ENCODE measurements at places on chromosomes 12 and 14.

GRCh38 chr14:97538749-97539410, 741.7 kb downstream of the VRK1 start:
- DNase-seq: no peak

DNA sequence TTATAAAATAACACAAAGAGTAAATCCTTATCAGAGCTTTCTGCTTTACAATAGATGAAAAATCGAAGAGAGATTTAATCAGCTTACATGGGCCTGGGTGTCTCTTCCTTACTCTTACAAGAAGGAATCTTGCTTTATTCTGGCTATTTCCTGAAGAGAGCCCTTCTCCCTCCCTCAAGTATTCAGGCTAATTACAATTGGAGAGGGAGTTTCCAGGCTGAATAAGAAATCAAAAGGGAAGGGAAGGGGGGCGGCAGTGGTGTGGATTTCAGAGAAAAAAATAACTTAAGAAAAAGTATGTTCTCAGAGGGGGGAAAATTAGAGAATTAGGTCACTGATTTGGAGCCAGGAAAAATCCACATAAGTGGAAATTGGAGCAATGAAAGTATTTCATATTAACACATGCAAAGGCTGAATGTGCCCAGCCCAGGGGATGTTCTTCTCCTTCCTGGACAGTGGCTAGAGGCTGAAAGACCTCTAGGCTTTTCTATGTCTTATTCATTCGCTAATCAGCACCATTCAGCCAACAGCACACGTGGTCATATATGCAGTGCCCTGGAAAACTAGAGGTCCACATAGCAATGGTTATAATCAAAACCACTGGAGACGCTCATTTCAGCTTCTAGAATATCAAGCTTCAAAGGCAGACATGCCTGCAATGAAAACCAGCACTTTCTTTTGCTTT, 158.9 kb upstream of the BTG1 start:
- DNase-seq: no peak

- DNase-seq: no peak
These were observed 27.6 kb downstream of the PMCH start for GRCh38 chr12:102169922-102170621.

- no peak for DNase-seq
These were observed 17.4 kb downstream of the ZDHHC17 start for GRCh38 chr12:76781321-76781720.

- no peak for DNase-seq
These were observed 13.2 kb upstream of the BMAL2 start for GRCh38 chr12:27319409-27319808.

- DNase-seq: no peak
These were observed 1029.2 kb upstream of the SEL1L start for GRCh38 chr14:82562881-82563280.

DNA sequence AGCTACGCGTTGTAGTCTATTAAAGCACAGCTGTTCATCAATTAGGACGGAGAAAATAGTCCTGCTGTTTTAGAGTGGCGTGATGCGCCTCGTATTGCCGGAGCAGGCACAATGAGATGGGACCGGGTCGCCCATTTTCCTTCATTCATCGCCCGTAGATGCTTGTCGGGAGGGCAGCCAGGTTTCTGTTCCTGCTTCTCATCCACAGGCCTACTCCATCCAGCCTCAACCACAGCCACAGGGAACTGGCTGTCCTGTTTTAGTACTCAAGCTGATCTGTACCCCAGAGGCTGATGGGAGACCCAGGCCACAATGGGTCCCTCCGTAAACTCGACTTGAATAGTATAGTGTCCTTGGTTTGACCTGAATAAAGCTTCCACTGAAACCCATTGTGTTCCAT, 264.0 kb downstream of the VRK1 start:
- no peak for DNase-seq

DNA sequence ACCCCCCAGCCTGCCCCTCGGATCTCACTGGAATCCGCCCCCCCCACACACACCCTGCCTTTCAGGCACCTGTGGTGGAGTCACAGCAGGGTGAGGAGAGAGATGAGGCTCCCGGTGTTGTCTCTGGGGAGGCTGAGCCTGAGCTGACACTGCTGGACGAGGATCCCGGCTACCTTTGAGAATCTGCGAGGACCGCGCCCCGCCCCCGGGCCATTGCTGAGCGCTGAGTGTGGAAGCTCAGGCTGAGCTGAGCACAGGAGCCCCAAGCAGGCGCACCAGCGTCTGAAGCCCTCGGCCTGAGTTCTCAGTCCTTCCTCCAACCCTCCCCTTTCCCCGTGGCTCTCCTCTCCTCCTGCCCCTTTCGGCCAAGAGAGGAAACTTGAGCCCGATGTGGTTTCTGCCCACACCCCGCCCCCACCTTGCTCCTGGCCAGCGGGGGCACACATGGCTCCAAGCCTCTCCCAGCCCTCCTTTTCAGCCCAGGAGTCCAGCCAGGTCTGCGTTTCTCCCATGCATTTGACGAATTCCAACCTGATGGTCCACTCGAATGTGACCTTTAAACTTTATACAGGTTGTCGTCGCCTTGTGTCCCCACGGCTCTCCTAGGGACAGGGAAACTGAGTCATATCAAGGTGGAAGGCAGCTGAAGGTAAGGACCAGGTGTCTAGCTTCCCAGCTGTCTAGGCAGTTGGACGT, at the start of gene NFE2:
NFE2 (minus strand) TSS at position 284 of the 696 bp plus-strand sequence. CDS start 5,767 bp downstream, outside the sequence.
- no peak for DNase-seq

- no peak for DNase-seq
These were observed at the start of gene HRK for GRCh38 chr12:116881325-116881876. Gene HRK, minus strand, starts transcription at chr12:116881441. Its CDS starts 134 bp downstream, at chr12:116881307.

- DNase-seq: no peak
These were observed 11.5 kb downstream of the TCL1B start for GRCh38 chr14:95697764-95698163.

GRCh38 chr12:101599771-101600484, 5.2 kb downstream of the MYBPC1 start:
- DNase-seq: no peak

- DNase-seq: no peak
These were observed 68.8 kb downstream of the PLEKHG3 start for GRCh38 chr14:64773046-64773445.

DNA sequence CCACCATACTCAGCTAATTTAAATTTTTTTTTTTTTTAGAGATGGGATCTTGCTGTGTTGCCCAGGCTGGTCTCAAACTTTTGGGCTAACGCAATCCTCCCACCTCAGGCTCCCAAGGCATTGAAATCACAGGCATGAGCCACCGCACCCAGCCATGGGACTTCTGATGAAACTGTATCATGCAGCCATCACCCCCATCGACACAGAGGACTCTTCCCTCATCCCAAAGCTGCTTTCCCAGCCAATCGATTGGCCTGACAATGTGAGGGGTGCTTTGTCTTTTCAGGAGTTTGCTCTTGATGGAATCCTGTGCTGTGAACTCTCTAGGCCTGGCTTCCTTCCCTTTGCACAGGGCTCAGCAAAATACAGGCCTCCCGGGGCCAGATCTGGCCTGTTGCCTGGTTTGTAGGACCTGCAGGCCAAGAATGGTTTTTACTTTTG, 59.6 kb upstream of the NCOR2 start:
- no peak for DNase-seq

GRCh38 chr14:63737582-63738006, 9.7 kb upstream of the SGPP1 start:
- DNase-seq: no peak

DNA sequence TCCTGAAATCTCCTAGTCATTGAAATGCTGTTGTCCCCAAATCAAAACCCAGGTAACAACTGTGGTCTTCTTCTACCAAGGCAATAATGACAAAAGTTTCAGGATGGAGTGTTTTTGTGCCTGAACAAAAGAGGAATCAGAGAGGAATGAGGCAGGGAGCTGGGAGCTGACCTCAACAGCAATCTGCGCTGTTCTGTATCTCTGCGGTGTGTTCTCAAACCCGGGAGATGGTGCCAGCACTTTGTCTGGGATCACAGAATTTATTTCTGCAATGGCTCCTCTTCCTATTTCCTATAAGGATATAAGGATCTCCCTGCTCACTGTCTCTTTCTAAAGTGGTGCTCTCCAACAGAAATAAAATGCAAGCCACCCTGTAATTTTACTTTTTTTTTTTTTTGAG, 449 bp upstream of the GLT8D2 start:
- no peak for DNase-seq

DNA sequence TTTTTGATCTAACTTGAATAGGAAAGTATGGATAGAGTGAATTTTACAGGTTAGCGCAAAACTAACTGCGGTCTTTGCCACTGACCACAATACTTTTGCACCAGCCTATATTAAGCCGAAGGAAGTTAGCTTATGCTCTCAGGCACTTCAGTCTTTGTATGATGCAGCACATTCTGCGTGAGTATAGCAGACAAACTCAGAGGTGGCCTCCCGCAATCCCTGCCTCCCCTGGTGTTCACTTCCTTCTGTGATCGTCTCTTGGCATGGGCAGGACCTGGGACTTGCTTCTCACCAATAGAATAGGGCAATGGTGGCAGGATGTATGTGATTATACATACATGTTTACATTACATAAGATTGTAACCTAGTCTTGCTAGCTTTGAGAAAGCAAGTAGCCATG, 10.3 kb upstream of the SLC6A13 start:
- DNase-seq: no peak

- DNase-seq: no peak
These were observed 124.0 kb downstream of the PDE3A start for GRCh38 chr12:20492251-20492760.

GRCh38 chr14:97705976-97706375, 908.8 kb downstream of the VRK1 start:
- no peak for DNase-seq

DNA sequence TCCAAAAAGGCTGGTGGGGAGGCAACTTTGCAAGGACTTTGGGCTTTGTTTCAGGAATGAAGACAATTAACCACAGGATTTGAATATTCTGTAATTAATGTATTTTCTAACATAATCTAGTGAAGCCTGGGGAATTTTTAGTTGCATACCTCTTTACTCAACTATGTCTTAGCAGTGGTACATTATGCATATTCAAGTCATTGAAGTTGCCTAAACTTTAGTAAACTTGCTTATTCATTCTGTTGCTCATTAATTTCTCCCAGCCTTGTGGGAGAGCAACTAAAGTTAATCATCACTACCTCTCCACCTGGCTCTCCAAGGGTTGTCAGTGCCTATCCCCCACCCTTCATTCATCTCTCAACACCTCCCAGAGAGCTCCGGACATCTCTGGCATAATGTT, 54.2 kb downstream of the IFNG-AS1 start:
- no peak for DNase-seq

GRCh38 chr12:26466726-26467125, 271.4 kb downstream of the SSPN start:
- no peak for DNase-seq

- DNase-seq: no peak
These were observed 2.8 kb upstream of the PIWIL1 start for GRCh38 chr12:130334937-130335336.

DNA sequence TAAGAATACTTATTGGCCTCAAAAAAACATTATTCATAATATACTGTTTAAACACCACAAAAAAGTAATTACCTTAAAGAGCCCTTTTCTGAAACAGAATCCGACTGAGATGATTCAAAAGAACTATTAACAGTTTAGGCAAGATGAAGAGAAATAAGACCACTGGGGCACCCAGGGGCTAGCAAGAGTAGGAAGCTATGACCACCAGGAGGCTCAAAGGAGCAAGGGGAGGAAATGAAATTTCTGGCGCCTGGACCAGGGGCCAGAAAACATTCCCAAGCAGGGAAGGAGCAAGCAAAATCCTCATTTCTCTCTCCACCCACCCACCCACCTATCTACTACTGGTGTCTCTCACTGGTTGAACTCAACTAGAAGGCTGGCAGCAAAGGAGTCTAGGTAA, 6.3 kb upstream of the DCAF4 start:
- no peak for DNase-seq

GRCh38 chr12:2739832-2740641, 54.7 kb upstream of the FKBP4 start:
- DNase-seq: no peak

DNA sequence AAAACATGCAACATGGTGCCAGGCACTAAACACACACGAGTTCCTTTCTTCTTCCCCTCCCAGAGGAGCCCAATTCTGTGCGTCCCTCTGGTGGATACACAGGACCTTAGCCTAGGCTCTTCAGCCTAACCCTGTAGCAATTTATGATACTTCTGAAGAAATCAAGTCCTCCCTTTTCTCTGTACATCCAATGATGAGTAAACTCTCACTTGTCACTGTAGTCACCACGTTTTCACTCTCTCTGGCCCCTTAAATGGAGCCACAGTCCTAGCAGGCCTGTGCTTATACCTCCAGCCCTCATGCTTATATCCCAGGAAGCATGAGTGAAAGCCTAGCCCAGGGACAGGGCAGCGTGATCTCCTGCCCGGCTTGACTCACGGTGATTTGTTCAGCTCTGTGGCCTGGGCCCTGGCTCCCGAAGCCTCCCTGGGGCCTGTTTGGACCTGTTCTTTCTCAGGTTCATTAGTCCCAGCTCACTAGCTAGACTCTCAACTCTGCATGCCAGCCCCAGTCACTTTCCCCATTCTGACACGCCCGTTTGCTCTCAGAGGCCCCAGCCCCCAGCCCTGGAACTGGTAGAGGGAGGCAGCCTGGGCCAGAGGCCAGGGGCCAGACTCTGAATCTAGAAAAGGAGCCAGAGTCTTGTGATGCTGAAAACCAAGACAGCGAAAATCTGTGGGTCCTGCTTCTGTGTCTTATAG, 24.1 kb upstream of the PLEKHG3 start:
- no peak for DNase-seq

GRCh38 chr12:52145228-52146088, 46.4 kb downstream of the KRT80 start:
- DNase-seq: no peak

GRCh38 chr14:61042220-61042619, 61.2 kb downstream of the SLC38A6 start:
- no peak for DNase-seq

- DNase-seq: no peak
These were observed 90.7 kb downstream of the OTOGL start for GRCh38 chr12:80190001-80190400.

DNA sequence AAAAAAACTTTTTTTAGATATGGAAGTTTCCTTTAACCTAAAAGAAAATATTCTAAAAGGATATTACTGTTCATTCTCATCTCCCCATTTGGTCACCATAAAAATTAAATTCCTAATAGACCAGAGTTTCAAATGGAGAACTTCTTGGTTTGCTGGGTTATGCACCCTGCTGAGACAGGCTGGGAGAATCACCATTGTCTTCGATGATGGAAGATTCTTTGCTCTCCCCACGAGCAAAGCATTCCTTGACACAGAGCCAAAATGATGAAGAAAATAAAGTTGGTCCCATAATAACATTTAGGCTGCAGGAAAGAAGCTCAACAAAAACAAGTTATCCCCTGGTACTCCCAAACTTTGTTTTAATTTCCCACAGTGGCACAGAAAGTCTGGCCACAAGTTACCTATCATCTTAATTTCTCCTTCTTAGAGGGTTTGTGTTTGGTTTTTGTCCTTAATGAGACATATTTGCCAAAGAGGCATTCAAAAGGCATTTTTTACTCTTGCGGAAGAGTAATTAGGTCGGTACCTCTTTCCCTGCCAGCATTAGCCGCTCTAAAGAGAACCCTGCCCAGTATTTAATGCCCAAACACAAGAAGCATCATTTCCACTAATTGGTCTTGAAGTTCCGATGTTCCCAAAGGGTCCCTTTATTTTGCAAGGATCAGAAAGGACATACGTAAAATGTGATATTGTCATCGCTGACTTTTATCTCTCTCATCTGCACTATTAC, 4.8 kb downstream of the DIO2 start:
- DNase-seq: no peak

Data from stimulated activated CD4-positive, alpha-beta T cell treated with anti-CD3 and anti-CD28 coated beads, Interleukin-15, amount 100 ng/mL, for 1 hour (primary cell).